ENCODE measurements at places on chromosomes 1 and 21.

GRCh38 chr1:236907205-236907604, 97.0 kb downstream of the MT1HL1 start:
- DNase-seq: no peak

DNA sequence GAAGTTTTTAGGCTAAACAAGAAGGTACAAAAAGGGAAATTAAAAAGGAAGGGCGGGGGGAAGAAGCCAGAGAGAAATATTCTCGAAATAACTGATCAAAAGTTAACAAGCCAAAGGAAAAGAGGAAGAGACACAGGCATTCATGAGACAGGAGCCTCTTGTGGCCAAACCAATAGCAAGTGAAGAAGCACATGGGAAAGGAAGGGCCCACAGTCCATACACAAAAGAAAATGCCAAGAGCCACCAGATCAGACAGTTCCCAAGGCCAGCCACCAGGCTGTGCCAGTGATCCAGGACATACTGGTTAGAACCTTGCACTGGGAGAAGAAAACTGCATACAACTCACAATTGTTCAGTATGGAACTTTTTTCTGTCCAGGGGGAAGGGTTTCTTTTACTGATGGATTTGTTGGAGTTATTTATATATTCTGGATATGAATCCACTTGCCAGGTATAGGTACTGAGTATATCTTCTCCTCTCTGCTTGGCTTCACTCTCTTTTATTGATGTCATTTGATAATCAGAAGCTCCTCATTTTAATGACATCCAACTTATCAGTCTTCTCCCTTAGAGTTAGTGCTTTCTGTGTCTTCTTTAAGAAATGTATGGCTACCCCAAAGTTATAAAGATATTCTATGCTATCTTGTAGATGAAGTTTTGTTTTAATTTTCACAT, 76.8 kb downstream of the CD46 start:
- peak; percentile 22 for DNase-seq

DNA sequence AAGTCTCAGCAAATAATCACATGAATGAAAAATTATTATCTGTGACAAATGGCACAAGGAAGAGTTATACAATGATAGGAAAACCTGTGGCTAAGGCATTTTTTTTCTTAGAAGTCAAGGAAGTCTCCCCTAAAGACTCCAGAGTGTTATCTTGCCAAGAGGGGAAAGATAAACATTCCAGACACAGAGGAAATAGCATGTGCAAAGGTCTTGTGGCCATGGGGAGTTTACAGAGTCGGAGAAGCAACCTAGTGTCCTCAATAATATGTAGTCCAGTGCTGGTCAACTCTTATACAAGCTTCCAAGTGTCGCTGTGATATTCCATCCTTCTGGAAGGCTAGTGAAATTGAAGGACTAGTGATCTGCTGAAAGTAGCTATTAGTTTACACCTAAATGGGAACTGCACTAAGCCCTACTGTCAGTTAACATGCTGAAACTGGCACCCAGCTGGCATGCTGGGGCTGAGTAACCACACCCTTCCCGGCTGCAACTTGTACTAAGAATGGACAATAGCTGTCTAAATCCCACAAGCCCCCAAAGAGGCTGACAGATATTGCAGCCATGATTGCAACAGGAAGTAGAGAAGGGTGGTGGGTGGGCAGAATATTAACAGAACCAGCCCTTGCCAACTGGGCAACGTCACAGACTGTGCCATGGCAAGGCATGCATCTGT, 11.5 kb upstream of the ATP1B1 start:
- DNase-seq: no peak

GRCh38 chr1:145927916-145928643, 796 bp upstream of the RBM8A start:
- no peak for DNase-seq

- peak; percentile 97 for DNase-seq
These were observed 99.9 kb upstream of the SOD1 start for GRCh38 chr21:31559368-31560119.

GRCh38 chr1:19191811-19192210, 18.3 kb downstream of the UBR4 start:
- DNase-seq: no peak

- no peak for DNase-seq
These were observed 144.7 kb downstream of the MRPL39 start for GRCh38 chr21:25462517-25462971.
